Activated T-cell treated with anti-CD3 and anti-CD28 coated beads, Interleukin-2, amount 50 U/mL, for 48 hours (primary cell): ENCODE measurements at places on chromosomes 12 and 14.

GRCh38 chr12:76356071-76356470 lies 7.9 kb upstream of the BBS10 start:
- DNase-seq: no peak

DNA sequence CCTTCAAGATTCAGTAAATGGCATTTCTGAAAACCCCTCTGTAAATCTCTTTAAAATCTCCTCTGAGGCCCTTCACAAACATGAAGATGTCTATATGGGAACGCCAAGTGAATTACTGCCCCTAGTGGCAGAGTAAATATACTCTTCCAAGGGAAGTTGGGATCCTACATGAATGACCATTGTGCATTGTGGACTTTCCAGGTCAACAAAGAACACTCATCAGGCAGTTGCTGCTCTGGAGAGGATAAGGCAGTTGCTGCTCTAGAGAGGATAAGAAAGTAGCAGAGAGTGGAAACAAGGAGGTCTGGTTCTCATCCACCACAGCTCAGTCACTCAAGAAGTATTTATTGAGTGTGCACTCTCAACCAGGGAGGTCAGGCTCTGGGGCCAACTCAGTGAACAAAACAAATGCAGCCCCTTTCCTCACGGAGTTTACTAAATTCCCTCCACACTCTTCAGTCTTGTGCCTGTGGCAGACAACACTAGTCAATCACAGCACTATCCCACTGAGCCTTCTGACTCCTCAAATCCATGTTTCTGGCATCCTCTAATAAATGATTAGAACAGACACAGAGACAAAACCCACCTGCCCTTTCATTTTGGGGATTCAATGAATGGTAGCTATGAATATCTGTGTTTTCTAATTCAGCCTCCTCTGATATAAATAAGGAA lies 52.9 kb downstream of the SVOP start:
- no peak for DNase-seq

GRCh38 chr12:47903151-47903611 lies 1.6 kb downstream of the VDR start:
- DNase-seq: peak; percentile 53

DNA sequence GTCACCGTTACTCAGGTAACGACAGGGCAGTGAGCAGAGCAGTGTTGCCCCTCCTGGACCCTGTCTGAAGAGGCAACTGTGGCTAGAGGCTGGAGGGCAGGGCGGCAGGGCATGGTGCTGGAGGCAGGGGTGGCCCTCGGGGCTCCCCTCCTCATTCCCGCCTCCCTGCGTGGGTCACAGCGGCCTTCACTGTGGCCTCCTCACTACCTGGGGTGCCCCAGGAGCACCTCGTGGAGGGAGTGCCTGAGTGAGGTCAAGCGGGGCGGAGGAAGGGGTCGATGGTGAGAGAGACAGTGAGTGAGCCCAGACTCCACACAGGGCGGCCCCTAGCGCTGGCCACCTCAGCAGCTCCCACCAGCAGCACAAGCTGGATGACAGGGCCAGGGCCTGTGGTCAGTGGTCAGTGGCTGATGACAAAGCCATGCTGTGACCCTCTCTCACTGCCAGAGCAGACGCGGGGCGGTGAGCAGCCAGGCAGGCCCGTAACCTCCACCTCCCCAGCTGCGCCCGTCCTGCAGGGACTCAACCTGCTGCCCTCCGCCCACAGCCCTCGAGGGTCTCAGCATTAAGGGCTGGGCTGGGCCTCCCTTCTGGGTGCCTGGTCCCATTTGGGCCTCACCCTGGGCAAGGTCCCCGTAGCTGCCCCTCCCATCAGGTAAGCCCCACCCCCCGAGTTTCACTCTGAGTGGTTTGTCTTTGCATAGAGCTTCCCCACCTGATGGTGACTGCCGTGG lies 17.8 kb downstream of the GPR132 start:
- peak; percentile 42 for DNase-seq

DNA sequence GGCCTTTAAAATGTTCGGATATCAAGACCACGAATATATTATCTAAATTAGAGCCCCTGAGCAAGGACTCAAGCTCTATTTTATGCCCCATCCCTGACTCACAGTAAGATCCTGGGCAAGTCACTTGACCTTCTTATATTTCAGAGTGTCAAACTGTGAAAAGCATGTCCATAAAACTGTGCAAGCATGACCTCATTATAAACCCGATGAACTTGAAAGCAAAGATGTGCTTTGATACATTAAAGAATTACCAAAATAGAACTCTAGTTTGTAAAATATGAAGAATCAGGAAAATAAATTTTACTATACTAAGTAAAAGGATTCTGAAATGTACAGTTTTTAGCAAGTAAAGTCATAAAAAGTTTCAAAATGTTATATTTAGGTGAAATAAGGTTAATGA lies 2.9 kb upstream of the CALM1 start:
- no peak for DNase-seq

- DNase-seq: no peak
Measured at GRCh38 chr14:69154779-69155178, 1.9 kb upstream of the DCAF5 start.
